Neural crest cell (in vitro differentiated cells): ENCODE measurements at places on chromosomes 6 and 20.

DNA sequence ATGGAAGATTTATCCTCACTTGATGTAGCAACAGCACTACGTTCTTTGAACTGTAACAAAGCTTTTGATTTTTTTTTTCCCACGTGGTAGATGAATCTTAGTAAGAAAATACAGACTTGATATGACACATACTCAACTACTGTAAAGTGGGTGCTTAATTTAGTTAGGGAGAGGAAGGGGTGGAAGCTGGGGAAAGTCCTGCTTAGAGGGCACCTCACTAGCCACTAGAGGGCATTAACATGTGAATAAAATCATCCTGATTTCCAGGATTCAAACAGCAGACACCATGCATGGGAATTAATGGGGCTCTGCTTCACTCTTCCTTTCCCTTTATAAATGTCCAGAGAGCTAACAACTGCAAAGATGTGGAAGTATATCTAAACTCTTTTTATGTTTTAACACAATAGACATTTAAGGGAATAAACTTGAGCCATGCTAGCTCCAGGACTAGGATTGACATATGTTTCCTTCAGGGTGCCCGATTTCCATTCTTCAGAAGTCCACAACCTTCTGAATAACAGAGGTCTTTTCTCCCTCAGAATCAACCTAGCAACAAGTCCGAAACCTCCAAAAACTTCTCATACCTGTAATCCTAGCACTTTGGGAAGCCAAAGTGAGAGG, 250.1 kb downstream of the ATXN1 start:
- DNase-seq, result no peak

DNA sequence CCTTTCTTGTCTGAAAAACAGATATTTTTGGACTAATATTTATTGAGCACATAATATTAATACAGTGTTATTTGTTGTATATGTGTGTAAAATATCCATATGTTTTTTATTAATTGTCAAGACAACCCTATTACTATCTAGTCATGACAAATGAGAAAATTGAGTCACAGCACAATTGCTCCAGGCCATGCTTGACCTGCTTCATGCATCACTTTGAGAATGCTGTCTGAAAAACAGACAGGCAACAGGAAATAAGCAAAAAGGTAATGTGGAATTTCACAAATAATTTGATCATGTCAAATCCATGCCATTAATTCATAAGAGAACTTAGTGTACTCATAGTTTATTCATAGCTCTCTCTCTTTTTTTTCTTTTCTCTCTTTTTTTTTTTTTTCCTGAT, 246.5 kb downstream of the RIMS1 start:
- DNase-seq, result no peak

DNA sequence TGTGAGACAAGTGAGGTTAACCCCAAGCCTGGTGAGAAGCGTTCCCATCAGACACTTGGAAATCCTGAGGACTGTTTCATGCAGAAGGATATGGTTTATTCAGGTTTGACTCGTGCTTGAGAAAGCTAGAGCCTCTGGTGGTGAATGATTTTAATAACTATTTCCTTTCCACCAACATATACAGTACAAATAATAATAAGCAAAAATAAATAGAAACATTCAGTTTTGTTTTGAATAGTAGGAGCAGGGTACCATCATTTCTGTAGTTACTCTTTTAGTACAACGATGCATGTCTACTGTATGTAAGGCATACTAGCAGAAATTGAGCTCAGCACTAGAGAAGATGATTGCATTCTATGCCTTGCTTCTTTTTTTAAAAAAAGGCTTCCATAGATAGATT, 33.5 kb downstream of the PLG start:
- no peak for DNase-seq

DNA sequence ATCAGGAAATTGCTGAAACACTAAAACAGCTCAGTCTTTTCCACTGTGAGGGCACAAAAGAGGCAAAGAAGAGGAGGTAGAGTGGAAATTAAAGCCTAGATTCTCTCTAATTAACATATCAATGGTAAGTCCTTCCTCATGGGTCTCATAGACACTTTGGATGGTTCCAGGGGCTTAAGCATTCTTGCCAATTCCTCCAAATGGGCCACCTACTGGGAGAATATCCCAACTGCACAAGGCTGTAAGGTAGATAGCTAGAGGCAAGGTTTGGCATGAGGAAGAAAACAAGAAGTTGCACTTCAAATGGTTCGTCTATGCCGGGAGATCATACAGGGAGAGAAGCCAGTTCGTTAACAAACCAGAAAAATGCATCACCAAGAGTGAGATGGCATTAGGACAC, 107.6 kb upstream of the KHDRBS2 start:
- DNase-seq, result no peak

DNA sequence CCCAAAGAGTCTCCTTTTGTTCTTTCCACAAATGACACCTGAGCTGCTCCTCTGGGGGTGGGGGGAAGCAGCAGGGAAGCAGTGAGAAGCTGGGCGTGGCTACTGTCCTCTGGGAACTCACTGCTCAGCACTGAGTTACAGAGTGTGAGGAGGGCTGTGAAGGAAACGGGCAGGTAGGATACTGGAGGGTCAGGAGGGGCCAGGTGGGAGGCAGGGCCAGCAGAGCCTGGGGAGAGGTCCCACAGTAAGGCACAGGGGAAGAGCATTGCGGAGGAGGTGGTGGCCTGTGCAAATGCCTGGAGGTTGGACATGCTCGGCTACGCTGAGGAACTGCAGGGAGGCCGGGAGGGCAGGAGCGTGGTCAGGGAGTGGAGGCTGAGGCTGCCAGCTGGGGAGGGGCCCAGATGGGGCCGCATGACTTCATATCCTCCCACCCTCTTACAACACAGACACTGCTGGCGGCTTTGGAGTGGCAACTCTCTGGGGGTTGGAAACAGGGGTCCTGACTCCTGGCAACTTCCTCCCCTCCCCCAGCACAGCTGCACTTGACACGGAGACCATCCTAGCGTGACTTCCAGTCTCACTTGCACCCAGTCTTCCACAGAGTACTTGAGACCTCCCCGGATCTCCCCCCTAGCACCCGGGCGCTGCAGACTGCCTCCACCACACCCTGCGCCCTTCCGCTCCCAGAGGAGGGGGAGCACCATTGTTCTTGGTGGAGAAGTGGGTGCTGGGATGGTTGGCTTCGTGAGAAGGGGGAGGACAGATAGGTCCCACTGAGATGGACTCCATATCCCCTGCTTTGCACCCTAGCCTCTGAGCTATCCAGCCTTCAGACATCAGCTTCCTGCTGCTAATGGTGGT, 34.2 kb downstream of the RBM38 start:
- no peak for DNase-seq

DNA sequence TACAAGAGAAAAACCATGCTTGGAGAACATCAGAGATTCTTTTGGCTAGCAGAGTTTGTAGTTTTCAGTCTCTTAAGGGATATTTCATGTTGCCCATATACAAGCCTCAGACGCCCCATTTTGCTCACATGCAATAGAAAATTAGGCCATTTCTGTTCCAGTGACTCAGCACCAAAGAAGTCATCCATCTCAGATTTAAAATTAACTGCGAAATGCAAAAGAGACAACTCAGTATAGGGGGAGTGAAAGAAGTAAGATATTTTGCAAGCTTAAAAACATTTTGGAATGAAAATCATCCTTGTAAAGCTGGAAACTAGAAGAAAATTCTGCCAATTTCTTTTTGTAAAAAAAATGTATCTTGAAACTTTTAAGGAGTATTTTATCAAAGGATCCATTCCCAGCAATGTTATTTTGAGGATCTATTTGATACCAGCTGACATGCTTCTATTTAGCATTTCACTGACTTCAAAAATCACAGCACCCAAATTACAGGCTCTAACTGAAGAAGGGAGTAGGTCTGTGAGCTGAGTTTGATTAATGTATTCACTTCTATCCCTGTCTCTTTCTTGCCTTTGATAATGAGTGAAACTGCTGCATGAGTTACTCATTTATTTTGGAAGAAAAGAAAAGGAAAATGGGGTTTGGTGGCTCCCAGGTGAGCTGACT, 223.7 kb upstream of the SULF2 start:
- DNase-seq, result no peak

DNA sequence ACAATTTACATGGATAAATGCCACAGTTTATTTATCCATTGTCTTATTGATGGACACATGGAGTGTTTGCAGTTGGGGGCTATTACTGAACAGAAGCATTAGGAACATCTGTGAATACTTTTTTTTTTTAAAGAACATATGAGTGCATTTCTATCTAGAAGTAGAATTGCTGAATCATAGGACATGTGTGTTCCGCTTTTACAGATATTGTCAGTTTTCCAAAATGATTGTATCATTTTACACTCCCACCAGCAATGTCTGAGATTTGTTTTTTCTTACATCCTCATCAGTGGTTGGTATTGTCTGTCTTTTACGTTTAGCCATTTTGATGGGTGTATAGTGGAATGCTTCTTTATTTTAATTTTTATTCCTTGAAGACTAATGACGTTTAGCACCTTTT, 42.0 kb upstream of the ASIP start:
- DNase-seq, result no peak

- DNase-seq, result no peak
These were observed 48.2 kb downstream of the GMDS start for GRCh38 chr6:2197177-2197671.
